Subcutaneous preadipocyte (primary cell): ENCODE measurements at places on chromosomes 2 and 18. TPM values are rescaled to one million over a fixed set of nuclear protein-coding genes. Genes with fewer than 3 reads are reported as not detected.

Gene MYOM1
- total RNA-seq: under 0.01 TPM in 2 replicates

Gene ERFE
- 7.0 and 8.0 TPM in 2 replicates for total RNA-seq

Gene MLPH
- 22.4 and 49.5 TPM in 2 replicates for total RNA-seq

Gene DLX1
- under 0.01 and 0.39 TPM in 2 replicates for total RNA-seq

Gene ERBB4
- under 0.01 TPM in 1 of 2 replicates, not detected in the other for total RNA-seq

Gene OXER1
- total RNA-seq: not detected in 2 replicates

Gene SLC4A5
- under 0.01 and 1.5 TPM in 2 replicates for total RNA-seq

Gene BOLL
- not detected in 2 replicates for total RNA-seq

Gene DSC2
- not detected in 2 replicates for total RNA-seq

Gene RPRM
- not detected in 2 replicates for total RNA-seq

Gene SCN9A
- total RNA-seq: 0.37 and 0.78 TPM in 2 replicates

Gene NAT8
- not detected in 2 replicates for total RNA-seq

Gene GAL3ST2
- not detected in 2 replicates for total RNA-seq

Gene YPEL5
- total RNA-seq: 22.5 and 34.2 TPM in 2 replicates

Gene FIGN
- 1.1 and 1.6 TPM in 2 replicates for total RNA-seq

Gene ALPP
- total RNA-seq: not detected in 2 replicates

Gene MARS2
- 4.0 and 7.4 TPM in 2 replicates for total RNA-seq

Gene OTOS
- total RNA-seq: not detected in 2 replicates

Gene TTN
- total RNA-seq: 1.1 and 2.7 TPM in 2 replicates

Gene ADGRF3
- total RNA-seq: under 0.01 and 2.5 TPM in 2 replicates

Gene HOXD4
- 1.1 and 2.0 TPM in 2 replicates for total RNA-seq

Gene FHOD3
- 1.1 and 1.6 TPM in 2 replicates for total RNA-seq

Gene SKA1
- 15.8 and 25.4 TPM in 2 replicates for total RNA-seq

Gene CFC1
- total RNA-seq: not detected in 2 replicates

Gene C2orf66
- total RNA-seq: under 0.01 TPM in 1 of 2 replicates, not detected in the other

Gene CBLN2
- total RNA-seq: not detected in 2 replicates
